Tibial nerve (tissue), 4 donors: ENCODE measurements at places on chromosomes 3 and 15.
A peak's percentile ranks its signal among the peaks of the same experiment; 100 is the strongest.

- no peak for DNase-seq
Observed at GRCh38 chr3:105976196-105976595, 107.4 kb upstream of the CBLB start.

DNA sequence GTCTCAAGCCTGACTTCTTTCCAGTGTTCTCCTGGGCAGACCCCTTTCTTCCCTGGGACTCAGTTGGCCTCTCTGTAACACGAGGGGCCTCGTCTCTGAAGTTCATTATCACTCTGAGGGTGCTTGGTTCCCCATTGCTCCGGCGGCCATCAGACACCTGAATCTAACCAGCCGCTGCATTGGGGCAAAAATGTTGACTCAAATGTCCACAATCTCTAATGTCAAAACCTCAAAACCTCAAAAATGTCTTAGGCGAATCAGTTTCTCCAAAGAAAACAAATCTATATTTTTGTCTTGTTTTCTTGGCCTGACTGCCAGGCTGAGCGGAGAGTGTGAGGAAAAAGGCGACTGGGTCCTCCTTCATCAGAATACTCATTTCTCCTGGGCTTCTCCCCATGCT lies 220.7 kb downstream of the VPS13C start:
- DNase-seq = no peak

GRCh38 chr3:169323578-169324451 lies 339.7 kb downstream of the MECOM start:
- no peak for DNase-seq

DNA sequence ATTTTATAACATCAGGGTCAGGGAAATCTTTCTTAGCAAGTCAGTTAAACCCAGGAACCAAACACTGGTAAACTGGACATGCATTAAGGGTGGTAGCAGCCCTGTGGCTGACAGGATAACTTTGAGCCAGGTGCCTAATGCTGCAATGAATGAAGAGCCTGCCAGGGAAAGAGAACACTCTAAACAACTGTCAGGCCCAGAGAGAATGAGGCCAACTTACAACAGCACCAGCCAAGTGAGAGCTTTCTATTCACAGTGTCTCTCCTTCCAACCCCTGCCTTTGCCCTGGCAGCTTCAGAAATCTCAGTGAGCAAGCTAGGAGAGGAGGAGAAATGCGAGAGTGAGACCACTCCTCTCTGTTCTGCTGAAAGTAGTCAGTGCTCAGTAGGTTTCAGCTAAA lies 50.4 kb upstream of the ATP2C1 start:
- no peak for DNase-seq

DNA sequence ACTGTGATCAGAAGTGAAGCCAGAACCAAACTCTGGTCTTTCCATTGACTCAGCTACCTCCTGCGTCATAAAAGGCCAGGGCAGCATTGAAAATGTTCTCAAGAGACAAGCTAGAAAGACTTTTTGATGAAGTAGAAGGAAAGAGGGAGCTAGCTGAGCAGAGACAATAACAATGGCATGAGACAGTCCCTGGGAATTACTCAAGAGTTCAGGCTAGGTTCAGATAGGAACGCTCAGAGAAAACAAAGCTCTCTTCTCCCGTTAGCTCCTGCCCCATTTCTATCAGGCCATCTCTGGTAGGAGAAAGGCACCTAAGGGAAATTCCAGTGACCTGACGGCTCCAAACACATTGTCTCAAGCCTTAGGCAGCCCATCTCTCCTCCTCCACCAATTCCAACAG lies 7.0 kb upstream of the OXTR start:
- DNase-seq = no peak

DNA sequence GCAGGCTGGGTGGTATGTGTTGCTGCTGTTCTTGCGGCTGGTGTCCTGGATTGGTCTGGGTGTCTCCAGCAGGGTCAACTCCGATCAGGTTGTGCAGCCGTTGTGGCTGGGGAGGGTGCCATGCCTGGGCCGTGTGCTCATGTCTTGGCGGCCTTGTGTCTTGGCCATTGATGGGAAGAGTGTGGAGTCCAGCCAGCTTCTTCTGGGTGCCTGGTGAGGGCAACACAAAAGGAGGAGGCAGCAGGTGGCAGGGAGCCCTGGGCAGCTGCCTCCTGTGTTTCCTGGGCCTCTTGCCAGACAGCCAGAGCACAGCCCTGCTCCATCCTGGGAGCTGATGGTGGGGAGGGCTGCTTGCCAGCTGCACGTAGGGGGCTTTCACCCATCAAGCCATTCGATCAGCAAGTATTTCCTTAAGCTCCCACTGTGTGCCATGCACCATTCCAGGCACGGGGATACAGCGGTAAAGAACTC lies 4.3 kb downstream of the CHAC1 start:
- DNase-seq = no peak

- DNase-seq = no peak
Observed at GRCh38 chr3:109607897-109608296, 270.6 kb upstream of the DPPA4 start.

DNA sequence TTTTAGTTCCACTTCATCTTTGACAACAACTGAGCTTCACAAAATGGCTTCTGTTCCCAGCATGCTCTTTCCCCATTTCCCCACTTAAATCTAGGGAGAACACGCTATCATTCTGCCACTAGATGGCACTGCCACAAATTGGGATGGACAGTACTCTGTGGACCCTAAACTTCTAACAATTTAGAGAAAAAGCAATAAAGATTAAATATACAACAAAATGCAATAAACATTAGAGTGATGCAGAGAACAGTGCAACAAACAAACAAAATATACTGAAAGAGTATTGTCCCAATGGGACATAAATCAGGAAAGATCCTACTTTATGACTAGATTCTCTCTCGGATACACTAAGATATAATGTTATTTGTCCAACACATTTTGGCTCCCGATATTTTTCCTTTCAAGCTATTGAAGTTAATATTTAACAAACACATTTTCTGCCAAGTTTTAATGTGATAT lies 169.7 kb upstream of the TMCO5A start:
- peak; percentile 14 for DNase-seq
